ENCODE measurements at places on chromosomes 2 and 18. TPM values are rescaled to one million over a fixed set of nuclear protein-coding genes. Genes with fewer than 3 reads are reported as not detected.
A peak's percentile ranks its signal among the peaks of the same experiment; 100 is the strongest.

SNRPD1 gene
- 24.0 TPM for total RNA-seq

DNA sequence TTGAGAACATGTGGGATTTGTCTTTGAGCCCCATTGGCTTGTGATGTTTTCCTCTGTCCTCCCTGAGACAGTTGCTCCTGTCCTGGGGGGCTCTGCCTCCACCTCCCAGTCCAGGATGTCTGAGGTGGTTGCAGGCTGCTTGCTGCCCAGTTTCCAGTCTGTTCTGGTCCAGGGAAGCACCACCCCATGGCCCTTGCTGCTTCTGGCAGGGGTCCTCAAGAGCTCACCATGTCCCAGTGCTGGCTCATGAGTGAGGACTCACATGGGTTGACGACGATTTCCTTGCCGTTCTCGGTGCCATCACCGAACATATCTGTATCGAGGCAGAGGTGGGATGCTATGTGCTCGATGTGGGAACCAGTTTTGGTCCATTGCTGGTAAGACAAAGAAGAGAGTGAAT lies 103.4 kb upstream of the CAPN13 start:
- peak; percentile 31 for DNase-seq

TMX3 gene
- total RNA-seq, result 33.2 TPM

DNA sequence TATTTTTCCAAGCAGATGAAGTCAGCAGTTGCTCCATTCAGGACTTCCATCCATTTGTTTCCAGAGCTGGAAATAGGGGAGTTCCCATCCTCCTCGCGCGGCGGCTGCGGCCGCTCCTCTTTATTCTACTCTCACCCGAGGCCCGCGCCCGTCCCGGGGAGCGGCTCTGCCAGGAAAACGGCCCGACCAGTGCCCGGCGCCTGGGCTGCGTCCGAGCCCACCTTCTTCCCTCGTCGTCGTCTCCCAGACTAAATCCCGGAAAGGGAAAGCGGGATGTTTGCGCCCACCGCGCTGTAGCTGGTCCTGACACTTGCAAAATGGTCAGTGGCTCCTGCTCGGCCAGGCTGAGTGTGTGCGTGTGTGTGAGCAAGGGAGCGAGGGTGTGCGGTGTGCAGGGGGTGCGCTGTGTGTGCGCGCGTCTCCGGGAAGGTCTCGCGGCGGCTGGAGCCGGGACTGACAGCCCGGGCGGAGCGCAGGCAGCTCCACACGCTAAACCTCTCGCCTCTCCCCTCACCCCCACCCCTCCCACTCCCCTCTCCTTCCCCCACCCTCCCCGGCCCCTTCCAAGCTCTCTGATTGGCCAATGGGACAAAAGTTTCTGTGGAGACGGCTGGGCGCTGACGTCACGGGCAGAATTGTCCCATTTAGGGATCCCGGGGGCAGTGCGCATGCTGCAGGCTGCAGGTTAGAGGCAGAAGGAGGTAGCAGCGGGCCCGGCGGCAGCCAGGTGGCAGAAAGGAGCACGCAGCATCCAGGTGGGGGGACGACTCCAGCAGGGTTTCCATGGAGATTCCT lies at the start of gene NOL4:
Gene NOL4 (minus strand): TSS at position 491 of the 795 bp plus-strand sequence. CDS start 1,660 bp downstream, outside the sequence.
- no peak for DNase-seq

DNA sequence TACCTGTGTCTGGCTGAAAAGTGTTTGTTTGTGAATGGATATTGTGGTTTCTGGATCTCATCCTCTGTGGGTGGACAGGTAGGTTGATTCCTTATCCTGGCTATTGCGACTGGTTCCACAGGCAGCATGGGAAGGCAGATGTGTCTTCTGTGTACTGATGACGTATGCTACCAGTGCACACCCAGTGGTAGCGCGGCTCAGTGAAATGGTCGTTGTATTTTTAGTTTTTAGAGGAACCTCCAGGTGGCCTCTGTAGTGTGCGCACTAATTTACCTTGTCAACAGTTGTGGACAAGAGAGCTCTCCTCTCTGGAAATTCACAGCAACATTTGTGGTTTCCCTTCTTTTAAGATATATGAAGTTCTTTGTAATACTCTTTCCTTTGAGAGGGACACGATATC lies 52.5 kb downstream of the CCDC74A start:
- DNase-seq, result no peak

- DNase-seq, result peak; percentile 43
Observed at GRCh38 chr2:241945311-241945710, 75.8 kb downstream of the RTP5 start.

DNA sequence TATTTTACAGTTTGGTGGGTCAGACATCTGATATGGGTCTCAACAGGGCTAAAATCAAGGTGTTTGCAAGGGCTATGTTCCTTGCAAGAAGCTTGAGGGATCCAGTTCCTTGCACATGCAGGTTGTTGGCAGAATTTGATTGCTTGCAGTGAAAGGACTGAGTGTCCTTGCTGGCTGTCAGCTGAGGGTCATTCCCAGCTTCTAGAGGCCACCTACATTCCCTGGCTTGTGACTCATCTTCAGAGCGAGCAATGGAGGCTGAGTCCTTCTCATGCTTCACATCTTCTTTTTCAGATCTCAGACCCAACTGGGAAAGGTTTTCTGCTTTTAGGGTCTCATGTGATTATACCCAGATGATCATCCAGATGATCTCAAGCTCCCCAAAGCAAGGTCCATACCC lies 12.4 kb downstream of the MEX3C start:
- DNase-seq, result no peak

ATAD2B gene
- total RNA-seq, result 14.3 TPM

- no peak for DNase-seq
Observed at GRCh38 chr2:144456680-144457079, 63.2 kb downstream of the ZEB2 start.

M1AP gene
- total RNA-seq, result not detected

- peak; percentile 84 for DNase-seq
Observed at GRCh38 chr2:70523996-70524965, 29.3 kb downstream of the TGFA start.

IL18RAP gene
- total RNA-seq, result 0.70 TPM

GRCh38 chr2:241608881-241609280 lies 28.1 kb downstream of the THAP4 start:
- no peak for DNase-seq

DNA sequence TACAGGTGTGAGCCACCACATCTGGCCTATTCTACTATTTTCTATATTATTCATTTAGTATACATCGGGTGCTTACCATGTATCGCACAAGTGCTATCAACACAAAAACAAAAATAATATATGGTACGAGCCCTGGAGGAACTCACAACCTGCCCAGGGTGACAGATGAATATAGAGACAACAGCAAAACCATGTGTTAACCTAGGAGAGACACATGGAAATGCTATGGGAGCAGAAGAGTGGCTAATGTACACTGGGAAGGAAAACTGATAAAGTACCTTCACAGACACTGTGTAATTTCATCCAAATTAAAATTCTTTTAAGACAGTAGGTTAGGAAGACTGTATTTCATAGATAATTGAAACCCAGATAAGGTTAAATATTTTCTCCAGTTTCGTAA lies 3.9 kb downstream of the SF3B6 start:
- DNase-seq, result no peak

- no peak for DNase-seq
Observed at GRCh38 chr2:159149747-159150146, 136.8 kb downstream of the WDSUB1 start.

HOXD13 gene
- total RNA-seq, result not detected

GRCh38 chr2:67048314-67048713 lies 348.8 kb upstream of the ETAA1 start:
- no peak for DNase-seq

ALPP gene
- total RNA-seq, result not detected

GRCh38 chr18:3966642-3967358 lies 488.3 kb downstream of the DLGAP1 start:
- peak; percentile 83 for DNase-seq

FAM228A gene
- 0.35 TPM for total RNA-seq

DNA sequence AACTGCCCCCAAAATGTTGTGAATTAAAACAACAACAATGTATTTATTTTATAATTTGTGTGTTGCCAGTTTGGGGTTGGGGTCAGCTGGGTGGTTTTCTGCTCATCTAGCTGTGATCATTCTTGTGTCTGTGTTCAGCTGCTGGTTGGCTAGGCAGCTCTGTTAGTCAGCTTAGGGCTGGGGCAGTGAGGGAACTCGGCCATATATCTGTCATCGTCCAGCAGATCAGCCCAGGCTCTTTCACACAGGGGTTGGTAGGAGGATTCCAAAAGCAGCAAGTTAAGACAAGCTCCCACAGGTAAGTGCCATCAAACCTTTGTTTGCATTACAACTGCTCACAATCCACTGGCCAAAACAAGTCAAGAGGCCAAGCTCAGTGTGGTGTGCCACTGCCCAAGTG lies 121.5 kb downstream of the LPIN1 start:
- DNase-seq, result no peak

IL1B gene
- total RNA-seq, result 0.48 TPM

DNA sequence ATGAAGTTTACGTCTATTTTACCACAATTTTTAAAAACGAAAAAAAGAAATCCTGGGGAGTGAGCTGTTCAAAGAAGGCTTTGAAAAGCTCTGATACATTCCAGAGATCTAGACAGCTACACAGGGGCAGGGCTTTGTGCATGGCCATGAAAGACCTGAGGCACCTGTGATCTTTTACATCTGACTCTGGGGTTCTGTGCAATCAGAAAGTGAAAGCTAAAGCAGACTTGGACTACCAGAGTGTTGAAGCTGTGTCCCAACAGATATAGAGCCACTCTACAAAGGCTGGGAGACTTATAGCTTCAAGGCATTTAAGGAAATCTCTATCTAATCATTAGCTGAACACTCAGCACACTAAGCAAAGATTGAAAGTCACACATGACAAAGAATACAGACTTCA lies 34.1 kb downstream of the PARD6G start:
- no peak for DNase-seq

MOGAT1 gene
- 0.24 TPM for total RNA-seq

DNA sequence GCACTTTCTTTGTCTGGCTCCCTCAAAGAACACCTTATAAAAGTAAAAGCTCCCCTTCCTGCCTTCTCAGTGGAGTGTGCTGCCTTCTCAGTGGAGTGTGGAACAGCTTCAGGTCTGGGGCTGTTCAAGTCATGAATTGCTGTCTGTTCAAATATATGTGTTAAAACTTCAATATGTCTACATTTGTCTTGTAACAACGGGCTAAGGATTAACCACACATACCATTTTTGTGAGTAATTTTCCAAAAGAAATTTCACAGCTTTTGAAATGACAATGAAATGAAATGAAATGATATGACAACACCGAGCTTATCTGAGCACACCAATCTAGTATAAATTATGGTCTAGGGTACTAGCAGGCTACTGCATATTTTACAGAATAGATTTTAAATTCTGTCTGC lies 42.9 kb downstream of the CABYR start:
- no peak for DNase-seq

- no peak for DNase-seq
Observed at GRCh38 chr2:134737671-134738070, 18.9 kb upstream of the TMEM163 start.

DNA sequence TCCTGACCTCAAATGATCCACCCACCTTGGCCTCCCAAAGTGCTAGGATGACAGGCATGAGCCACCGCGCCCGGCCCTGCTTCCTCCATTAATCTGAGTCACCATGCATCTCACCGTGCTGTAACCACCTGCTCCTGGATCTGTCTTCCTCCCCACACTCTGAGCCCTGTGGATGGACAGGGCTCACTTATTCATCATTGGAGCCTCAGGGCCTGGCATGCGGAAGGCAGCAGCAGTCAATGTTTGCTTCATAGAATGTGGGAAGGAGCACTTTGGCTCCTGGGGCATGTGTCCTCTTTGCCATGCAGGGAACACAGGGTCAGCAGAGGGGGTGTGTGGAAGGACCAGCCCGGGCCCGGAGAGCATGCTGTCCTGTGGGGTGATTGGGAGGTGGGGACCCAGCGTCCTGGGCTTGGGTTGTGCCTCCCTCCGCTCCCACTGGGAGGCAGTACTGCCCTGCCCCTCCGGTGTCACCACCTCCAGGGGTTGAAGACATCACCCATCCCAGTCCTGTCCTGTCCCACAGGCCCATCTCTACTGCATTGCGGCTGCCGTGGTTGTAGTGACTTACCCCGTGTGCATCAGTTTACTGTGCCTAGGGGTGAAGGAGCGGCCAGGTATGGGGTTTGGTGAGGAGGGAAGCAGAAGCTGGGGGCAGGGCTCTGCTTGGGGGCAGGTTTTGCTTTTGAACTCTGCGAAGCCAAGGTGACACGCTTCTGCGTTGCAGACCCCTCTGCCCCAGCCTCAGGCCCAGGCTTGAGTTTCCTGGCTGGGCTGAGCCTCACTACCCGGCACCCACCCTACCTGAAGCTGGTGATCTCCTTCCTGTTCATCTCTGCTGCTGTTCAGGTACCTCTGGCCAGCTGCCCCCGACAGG lies 11.5 kb downstream of the MFSD2B start:
- no peak for DNase-seq

- no peak for DNase-seq
Observed at GRCh38 chr2:223970343-223971128, 13.3 kb downstream of the MRPL44 start.

DNA sequence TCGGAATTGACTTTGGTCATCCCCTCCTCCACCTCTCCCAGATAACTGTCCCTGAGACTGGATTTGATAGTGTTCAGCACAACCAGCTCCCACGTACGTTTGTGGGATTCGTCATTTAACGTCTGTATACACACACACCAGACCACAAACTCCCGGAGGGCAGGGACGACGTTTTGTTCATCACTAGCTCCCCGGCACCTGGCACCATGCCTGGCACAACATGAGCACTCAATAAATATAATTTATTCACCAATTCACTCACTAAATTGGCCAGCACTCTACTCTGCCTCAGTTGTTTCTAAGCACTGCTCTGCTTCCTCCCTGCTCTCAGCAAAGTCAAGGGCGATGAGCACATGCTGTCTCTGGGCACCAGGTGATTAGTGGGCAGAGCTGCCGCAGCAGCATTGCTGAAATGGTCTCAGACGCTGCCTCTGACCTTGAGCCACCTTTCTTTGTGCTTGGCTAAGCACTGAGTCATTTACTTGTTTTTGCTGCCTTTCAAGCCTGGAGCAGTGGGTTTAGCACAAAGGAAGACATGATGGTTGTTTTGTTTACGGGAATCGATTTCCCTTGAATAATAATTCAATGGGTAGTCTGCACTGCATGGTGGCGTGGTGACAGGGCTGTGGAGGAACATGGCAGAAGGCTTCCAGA lies 19.3 kb upstream of the LOXHD1 start:
- no peak for DNase-seq

DNA sequence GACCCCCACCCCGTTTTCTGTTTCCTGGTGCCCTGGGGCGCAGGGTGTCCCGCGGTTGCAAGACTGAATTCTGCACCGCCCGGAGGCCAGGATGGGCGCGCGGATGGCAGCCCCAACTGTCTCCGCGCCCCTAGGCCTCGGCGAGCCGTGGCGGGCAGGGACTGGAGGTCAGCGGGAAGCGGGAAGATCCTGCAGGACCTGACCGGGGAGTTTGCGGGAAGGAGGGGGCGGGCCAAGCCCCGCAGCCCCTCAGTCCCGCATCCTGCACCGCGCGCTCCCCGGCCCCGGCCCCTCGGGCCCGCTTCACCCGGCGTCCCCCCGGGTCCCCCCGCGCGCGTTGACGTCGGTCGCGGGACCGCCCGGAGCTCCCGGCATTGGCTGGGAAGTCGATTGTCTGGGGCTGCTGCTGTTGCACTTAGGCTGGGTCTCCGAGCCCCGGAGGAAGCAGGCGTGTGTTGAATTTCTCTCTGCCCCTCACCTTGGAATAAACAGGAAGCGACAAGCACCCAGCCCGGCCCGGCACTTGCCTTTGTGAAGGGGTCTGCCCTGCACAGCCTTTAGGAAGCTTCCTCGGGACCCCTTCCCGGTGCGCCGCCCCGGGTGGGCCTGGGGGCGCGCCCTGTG lies at the start of gene LDLRAD4:
Gene LDLRAD4 (plus strand): TSS at position 393 of the 624 bp plus-strand sequence.
- DNase-seq, result no peak

GRCh38 chr18:35703043-35703688 lies 121.6 kb downstream of the GALNT1 start:
- DNase-seq, result no peak

Data from cardiac septum (tissue), 1 donor.